ENCODE measurements at places on chromosomes 7 and 10. TPM values are rescaled to one million over a fixed set of nuclear protein-coding genes. Genes with fewer than 3 reads are reported as not detected.

The INMT gene
- 1.7 TPM for total RNA-seq

The GRID1 gene
- total RNA-seq = 8.0 TPM

The MYH16 gene
- not detected for total RNA-seq

The PRR15 gene
- total RNA-seq = not detected

The BLNK gene
- not detected for total RNA-seq

The GIMAP8 gene
- not detected for total RNA-seq

The POM121L12 gene
- total RNA-seq = not detected

The NEURL1 gene
- 3.1 TPM for total RNA-seq

The SORBS1 gene
- 221 TPM for total RNA-seq

The HMX2 gene
- not detected for total RNA-seq

The ARHGAP22 gene
- total RNA-seq = 10.0 TPM

The GJC3 gene
- total RNA-seq = not detected

The SPDYE18 gene
- 1.1 TPM for total RNA-seq

The COBL gene
- total RNA-seq = 3.3 TPM

The COL13A1 gene
- total RNA-seq = 8.5 TPM

The IDI2 gene
- not detected for total RNA-seq

The SOSTDC1 gene
- not detected for total RNA-seq

The TAS2R4 gene
- 1.0 TPM for total RNA-seq

The NANOS1 gene
- 34.0 TPM for total RNA-seq

The AKR1D1 gene
- total RNA-seq = not detected

The TCTN3 gene
- 14.7 TPM for total RNA-seq

The CRPPA gene
- total RNA-seq = 5.3 TPM

The SH2B2 gene
- total RNA-seq = 11.6 TPM

The GTF2IRD1 gene
- total RNA-seq = 59.4 TPM

The NKX2-3 gene
- not detected for total RNA-seq

The PTF1A gene
- not detected for total RNA-seq

The OLAH gene
- total RNA-seq = not detected

The PODXL gene
- 12.3 TPM for total RNA-seq

The SUFU gene
- 19.9 TPM for total RNA-seq
